H7 (cell line): ENCODE measurements at places on chromosomes 3 and 15. TPM values are rescaled to one million over a fixed set of nuclear protein-coding genes. Genes with fewer than 3 reads are reported as not detected.

DNA sequence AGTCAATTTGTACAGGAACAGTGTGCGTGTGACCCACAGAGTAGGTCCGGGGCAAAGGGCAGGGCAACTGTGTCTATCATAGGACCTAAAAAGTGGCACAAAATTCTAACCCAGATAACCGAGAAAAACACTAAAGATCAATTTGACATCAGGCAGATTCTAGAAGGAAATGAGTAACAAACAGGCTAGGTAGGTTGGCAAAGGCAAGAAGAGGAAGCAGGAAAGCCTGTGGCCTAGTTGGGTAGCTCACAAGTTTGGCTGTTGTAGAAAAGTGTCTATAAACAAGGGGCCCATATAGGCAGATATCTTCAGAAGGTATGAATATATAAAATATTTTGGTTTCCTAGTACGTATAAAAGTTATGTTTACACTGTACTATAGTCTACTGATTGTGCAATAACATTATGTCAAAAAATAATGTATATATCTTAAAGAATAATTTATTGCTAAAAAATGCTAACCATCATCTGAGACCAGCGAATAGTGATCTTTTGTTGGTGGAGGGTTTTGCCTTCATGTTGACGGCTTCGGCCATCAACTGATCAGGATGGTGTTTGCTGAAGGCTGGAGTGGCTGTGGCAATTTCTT, 13.3 kb upstream of the OR5K1 start:
- no peak for DNase-seq

Gene CCR1
- not detected in 2 replicates for total RNA-seq

Gene GXYLT2
- 4.5 and 6.1 TPM in 2 replicates for total RNA-seq

Gene ALPK3
- 0.59 and 0.81 TPM in 2 replicates for total RNA-seq

GRCh38 chr3:58198804-58199203, 12.0 kb downstream of the DNASE1L3 start:
- DNase-seq = no peak

Gene ANKRD34C
- total RNA-seq = not detected in 2 replicates

DNA sequence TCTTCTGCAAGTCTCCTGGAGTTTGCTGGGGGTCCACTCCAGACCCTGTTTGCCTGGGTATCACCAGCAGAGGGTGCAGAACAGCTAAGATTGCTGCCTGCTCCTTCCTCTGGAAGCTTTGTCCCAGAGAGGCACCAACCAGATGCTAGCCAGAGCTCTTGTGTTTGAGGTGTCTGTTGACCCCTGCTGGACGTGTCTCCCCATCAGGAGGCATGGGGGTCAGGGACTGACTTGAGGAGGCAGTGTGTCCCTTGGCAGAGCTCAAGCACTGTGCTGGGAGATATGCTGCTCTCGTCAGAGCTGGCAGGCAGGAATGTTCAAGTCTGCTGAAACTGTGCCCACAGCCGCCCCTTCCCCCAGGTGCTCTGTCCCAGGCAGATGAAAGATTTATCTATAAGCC, 86.5 kb downstream of the TPRG1 start:
- no peak for DNase-seq

Gene HTR3E
- total RNA-seq = not detected in 2 replicates

Gene GOLGA6A
- 2.2 and 4.7 TPM in 2 replicates for total RNA-seq

GRCh38 chr3:9750556-9751411, 1.0 kb downstream of the OGG1 start:
- DNase-seq = no peak

Gene CACNA2D3
- total RNA-seq = 1.6 TPM in 2 replicates
